ENCODE measurements at places on chromosomes 12 and 14. TPM values are rescaled to one million over a fixed set of nuclear protein-coding genes. Genes with fewer than 3 reads are reported as not detected.

- DNase-seq = no peak
Measured at GRCh38 chr12:55720894-55721444, 776 bp downstream of the RDH5 start.

GRCh38 chr12:114776731-114777442 is 92.9 kb upstream of the TBX3 start:
- no peak for DNase-seq

GRCh38 chr14:74846168-74846567 is 29.8 kb downstream of the PROX2 start:
- DNase-seq = peak; percentile 31

DNA sequence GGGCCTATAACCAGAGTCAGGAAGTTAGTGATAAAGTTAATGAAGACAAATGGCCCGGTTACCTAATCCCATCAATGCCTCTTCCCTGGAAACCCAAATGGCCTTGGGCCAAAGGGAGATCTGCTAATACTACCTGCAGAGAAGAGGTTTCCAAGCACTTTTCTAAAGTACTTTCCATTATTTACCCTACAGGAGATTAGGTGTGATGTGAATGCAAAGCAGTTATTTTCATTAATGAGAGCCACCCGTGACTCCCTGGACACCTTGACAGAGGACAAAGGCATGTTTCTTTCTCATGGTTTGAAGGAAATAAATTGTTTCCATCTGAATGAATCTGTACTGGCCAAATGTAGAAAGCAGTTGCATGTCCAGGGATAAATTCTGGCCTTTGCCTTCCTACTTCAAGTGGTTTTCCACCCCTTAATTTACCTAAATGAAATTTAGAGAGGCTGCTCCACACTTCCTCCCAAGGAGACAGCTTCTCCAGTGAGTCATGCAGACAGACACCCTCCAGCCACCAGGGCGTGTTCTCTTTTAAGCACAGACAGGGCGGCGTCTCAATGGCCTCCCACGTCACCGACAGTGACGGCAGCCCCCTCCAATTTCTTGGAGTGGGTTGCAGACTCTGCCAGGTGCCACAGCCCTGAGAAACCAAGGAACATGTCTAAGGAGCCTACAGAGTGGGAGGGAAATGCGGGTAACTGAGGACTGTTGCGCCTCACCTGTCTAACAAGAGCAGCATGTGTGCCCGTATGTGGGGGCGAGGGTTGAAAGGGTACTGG is 43.9 kb upstream of the GNPNAT1 start:
- peak; percentile 26 for DNase-seq

DNA sequence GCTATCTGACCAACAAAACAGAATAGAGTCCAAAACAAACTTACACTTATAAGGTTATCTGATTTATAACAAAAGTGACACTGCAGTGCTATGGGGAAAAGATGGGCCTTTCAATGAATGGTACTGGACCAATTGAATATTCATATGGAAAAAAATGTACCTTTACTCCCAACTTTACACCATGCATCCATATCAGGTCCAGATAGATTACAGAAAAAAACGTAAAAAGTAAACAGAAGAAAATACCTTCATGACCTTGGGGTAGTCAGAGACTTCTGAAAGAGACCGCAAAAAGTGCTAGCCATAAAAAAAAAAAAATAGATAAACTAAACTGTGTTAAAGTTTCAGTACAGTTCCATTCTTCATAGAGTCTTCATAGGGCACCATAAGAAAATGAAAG is 308.3 kb downstream of the GXYLT1 start:
- DNase-seq = no peak

- no peak for DNase-seq
Measured at GRCh38 chr12:48512855-48513254, 12.6 kb upstream of the OR8S1 start.

- DNase-seq = no peak
Measured at GRCh38 chr12:132734206-132734605, 23.6 kb downstream of the PGAM5 start.

- peak; percentile 60 for DNase-seq
Measured at GRCh38 chr14:100703386-100704220, 23.1 kb upstream of the DLK1 start.

DNA sequence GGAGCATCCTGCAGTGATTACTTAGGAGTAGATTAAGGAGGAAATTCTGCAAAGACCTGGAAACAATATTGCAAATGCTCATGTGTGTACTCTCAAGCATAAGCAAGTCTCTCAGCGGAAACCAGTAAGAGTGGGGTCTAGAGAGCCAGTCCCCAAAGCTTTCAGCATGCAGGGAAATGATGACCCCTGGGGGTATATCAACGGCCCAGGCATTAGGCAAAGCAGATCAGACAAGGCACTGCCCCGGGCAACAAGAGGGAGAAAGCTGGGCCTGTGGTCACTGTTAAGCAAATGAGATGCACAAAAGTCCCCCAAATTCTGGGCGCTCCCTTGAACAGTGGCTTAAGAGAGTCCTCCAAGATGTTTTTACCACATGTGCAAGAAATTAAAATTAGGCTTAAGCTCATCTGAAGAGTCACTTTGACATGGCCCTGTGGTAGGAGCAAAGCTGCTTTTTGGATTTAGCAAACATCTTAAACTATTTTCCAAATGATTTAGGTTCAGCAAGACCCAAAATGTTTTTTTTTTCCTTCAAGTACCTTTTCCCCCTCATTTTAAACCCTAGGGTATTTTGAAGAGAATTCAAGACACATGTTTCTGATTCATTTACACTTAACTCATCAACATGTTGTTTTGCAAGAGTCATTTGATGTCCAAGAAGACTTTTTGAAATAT is 457.1 kb upstream of the TBX3 start:
- DNase-seq = no peak

DNA sequence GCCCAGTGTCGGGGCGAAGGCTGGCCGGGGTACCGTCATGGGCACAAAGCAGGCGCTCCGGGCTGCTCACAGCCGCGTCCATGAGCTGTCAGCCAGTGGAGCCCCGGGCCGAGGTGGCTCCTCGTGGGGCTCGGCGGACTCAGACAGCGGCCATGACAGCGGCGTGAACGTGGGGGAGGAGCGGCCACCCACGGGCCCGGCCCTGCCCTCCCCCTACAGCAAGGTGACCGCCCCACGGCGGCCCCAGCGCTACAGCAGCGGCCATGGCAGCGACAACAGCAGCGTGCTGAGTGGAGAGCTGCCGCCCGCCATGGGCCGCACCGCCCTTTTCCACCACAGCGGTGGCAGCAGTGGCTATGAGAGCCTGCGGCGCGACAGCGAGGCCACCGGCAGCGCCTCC is 39.0 kb downstream of the KIF26A start:
- DNase-seq = no peak

DNA sequence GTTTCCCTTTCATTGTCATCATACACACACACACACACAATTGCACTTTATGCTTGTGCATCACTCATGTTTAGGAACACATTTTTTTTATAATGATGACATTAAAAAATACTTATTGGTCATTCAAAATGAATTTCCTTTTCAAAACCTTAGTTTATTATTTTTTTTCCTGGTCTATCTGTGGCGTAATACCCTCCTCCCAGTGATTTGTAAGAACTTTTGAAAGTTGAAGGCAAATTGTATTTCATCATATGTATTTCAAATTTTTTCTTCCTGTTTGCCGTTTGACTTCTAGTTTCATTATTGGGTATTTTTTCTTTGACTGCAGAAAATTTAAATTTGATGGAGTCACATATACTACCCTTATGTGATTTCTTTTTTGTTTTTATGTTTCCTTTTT is 2.5 kb upstream of the LRRK2 start:
- DNase-seq = no peak

- peak; percentile 84 for DNase-seq
Measured at GRCh38 chr14:44291366-44291915, 215.6 kb downstream of the FSCB start.

DNA sequence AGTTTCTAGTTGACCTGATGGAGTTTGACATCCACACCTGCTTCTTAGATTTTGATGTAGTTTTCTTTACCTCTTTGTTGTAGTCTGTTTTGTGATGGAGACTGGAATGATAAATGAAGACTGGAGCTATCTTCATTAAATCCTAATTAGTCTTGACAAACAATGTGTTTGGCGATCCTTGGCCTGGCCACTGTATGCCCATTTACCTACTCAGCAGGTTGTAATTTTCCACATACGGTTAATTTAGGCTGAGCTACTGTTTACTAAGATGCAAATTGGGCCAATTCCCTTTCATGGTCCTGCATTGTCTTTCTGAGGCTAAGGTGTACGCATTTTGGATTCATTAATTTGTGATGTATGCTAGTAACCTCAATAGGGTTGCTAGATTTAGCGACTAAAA is at the start of gene TAS2R7:
TSS of gene TAS2R7 (minus strand) at position 41 of the 400 bp plus-strand sequence. CDS start 57 bp downstream, outside the sequence.
- DNase-seq = no peak

Gene PZP
- total RNA-seq = 2.6 TPM

Gene KCNH5
- total RNA-seq = 5.3 TPM

Gene ARHGEF25
- total RNA-seq = 101 TPM

Gene KRT81
- total RNA-seq = 2.9 TPM

All from umbilical cord (tissue), 2 donors.